Left colon (tissue), 2 donors: ENCODE measurements at places on chromosomes 11 and 22. TPM values are rescaled to one million over a fixed set of nuclear protein-coding genes. Genes with fewer than 3 reads are reported as not detected.
A peak's percentile ranks its signal among the peaks of the same experiment; 100 is the strongest.

- no peak for DNase-seq
These were observed 29.2 kb downstream of the SREBF2 start for GRCh38 chr22:41862160-41862529.

GRCh38 chr22:20966883-20967696 is at the start of gene AIFM3:
AIFM3 (plus strand) TSS chr22:20967255; CDS start chr22:20967945, 690 bp downstream.
- DNase-seq = no peak

- no peak for DNase-seq
These were observed 53.7 kb downstream of the SGSM3 start for GRCh38 chr22:40423882-40424640.

- no peak for DNase-seq
These were observed 6.0 kb upstream of the RPL3 start for GRCh38 chr22:39325392-39325932.

DNA sequence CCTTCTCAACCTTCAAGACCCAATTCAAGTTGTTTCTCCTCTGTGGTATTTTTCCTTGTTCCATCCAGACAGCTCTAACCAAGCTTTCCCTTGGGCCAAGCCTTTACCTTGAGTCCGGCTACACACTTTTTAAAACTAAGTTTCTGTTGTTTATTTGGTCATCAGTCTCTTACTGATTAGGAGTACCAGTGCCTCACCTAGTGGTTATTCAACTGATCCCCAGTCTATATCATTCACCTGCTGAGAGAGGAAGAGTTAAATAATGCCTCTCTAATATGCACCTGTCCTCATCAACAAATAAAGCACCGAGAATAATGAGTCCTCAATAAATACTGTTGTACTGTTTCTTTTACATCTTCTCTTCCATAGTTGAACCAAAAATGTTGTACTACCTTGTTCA is 160.8 kb downstream of the MSANTD4 start:
- DNase-seq = no peak

- DNase-seq = no peak
These were observed 51.2 kb downstream of the NFAM1 start for GRCh38 chr22:42380769-42381551.

- DNase-seq = no peak
These were observed 22.2 kb downstream of the TSPAN4 start for GRCh38 chr11:864898-865297.

DNA sequence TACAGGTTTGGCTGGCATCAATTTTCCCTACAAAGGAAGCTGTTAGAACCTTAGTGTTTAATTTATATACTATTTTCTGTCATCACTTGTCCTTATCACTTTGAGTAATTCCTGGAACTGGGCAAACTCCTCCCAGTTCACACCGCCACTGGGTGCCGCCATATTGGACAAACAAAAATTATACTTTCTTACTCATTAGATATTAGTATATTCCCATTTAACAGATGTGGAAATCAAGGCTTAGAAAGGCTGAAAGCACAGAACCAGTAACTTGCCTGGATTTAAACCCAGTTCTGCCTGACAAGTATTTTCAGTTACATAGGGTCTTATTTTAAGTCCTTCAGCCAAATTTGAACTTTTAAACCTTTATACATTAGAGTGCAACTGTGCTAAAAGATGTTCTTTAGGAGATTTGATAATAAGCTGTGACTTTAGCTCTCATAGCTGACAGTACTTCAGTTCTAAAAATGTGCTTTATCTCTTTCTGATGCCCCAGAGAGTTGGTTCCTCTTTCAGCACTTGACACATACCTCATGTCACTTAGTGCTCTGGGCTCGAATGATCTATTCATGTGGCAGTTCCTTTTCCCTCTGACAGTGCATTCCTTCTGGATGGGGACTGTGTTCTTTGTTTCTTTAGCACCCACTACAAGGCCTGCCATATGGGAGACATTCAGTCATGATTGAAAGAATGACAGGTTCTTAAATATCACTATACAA is 25.4 kb downstream of the COA4 start:
- DNase-seq = no peak

DNA sequence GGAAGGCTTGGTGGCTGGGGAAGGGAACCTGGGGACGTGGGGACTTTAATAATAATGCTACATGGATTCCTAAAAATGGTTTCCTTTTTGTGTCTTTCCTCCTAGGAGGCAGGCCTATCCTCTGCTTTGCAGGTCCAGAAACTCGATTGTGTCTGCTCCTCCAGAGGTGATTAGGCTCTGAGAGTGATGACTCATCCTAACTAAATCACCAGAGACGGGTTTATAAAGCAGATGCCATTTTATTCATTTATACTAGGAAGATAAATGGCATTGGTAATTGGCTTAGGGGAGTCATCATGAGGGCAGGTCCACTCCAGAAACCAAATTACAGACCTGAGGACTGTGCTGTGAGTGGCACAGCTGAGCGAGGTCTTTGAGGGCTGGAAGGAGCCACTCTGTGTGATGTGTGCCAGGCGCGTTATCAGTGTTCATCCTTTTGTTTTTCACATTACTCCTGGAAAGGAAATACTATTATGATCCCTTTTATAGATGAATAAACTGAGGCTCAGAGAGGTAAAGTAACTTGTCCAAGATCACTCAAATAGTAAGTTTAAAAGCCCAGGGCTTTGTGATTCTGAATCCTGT is 7.1 kb downstream of the NLRX1 start:
- DNase-seq = no peak

DNA sequence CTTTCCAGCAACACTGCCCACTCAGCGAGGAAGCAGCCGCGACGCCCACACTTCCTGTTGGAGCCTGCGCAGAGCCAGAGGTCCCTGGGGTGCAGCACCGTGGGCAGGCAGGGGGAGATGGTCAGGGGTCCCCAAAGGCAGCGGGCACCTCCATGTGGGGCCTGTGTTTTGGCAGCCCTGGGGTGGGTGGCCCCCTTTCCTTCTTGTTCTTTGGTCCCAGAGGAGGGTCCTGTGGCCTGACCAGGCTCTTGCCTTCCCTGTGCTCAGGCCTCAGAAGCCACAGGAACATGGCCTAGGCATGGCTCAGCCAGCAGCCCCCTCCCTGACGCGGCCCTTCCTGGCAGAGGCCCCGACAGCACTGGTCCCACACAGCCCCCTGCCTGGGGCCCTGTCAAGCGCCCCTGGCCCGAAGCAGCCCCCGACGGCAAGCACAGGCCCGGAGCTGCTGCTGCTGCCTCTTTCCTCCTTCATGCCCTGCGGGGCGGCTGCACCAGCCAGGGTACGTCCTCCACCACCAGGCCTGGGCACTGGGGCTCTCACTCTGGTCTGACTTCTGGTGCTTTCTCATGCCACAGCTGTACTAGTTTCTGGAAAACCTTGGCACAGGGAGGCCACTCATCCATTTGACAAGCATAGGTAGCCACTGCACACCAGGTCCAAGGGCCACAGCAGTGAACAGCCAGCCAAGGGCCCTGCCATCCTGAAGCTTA is 47.1 kb downstream of the PISD start:
- DNase-seq = no peak

DNA sequence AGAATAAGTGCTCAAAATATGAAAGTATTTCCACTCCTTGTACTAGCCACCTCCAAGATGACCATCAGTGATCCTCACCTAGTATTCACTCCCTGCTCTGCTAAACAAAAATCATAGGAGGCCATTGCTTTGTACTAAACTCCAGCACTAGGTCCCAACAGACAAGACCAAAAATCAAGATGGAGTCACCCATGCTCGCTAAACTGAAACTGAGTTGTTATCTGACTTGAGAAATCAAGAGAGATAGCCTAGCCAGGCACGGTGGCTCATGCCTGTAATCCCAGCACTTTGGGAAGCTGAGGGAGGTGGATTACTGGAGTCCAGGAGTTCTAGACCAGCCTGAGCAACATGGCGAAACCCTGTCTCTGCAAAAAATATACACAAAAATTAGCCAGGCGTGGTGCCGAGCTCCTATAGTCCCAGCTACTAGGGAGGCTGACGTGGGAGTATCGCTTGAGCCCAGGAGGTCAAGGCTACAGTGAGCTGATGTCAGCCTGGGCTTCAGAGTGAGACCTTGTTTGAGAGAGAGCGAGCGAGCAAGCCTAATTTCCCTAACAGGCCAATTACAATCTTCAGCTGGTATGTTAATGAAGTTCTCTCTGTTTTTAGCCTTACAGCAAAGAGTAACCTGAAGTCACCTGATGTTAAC is 9.3 kb downstream of the SEC14L6 start:
- DNase-seq = no peak

DNA sequence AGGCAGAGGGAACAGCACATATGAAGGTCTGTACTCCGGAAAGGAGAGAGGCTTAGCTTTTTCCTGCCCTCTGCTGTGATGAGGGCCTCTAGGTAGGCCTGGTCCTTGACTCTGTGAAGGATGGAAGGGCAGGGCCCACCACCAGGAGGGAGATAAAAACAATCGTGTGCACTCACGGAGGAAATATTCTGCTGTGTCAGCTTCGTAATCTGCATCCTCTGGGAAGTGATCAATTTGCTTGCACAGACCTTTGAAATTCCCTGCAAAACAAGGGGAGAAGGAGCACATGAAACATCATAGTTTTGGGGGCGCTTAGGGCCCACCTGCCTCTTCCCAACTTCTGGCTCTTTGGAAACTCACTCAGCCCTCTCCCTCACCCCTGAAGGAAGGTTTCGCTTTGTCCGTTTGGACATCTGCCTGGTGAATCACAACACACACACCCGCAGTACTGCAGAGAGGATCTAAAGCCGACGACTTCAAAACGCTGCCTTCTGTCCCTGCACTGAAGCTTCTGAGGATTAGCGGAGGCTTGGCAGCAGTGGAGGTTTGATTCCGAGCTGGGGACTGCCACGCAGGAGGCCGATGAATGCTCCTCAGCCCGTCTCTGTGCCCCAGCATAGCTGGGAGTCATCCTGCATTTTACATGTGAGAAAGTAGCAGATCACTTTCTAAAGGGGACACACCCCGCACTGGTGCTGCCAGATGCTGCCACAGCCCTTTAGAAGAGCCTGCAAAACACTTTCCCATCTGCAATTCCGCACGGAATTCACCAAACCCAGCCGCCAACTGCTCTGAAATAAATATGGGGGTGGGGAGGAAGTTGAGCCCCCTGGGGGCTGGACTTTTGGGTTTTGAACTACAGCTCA is 58.6 kb upstream of the EIF3D start:
- peak; percentile 1 for DNase-seq

- peak; percentile 61 for DNase-seq
These were observed 11.4 kb downstream of the BCL9L start for GRCh38 chr11:118914178-118914918.

- DNase-seq = no peak
These were observed 3.1 kb downstream of the PITPNB start for GRCh38 chr22:27915986-27916385.

GRCh38 chr22:36334821-36335603 is 52.8 kb downstream of the MYH9 start:
- no peak for DNase-seq

GRCh38 chr11:113494021-113494420 is 18.8 kb upstream of the DRD2 start:
- DNase-seq = no peak

DNA sequence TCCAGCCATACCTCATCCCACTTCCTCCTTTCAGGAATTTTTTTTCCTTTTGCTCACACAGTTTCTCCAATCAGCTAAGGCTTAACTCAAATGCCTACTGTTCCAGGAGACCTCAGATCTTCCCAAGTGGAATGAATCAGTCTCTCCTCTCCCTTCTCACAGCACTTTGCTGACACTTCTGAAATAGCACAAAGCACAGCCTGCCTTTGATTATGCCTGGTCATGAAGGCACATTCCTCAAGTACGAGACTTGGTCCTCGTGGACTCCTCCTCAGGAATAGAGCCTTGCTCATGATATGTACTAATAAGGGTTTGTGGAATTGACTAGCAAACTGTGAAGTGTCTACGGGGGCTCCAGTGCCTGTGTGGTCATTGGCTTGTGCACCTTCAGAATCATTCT is 176.7 kb upstream of the TENM4 start:
- no peak for DNase-seq

DNA sequence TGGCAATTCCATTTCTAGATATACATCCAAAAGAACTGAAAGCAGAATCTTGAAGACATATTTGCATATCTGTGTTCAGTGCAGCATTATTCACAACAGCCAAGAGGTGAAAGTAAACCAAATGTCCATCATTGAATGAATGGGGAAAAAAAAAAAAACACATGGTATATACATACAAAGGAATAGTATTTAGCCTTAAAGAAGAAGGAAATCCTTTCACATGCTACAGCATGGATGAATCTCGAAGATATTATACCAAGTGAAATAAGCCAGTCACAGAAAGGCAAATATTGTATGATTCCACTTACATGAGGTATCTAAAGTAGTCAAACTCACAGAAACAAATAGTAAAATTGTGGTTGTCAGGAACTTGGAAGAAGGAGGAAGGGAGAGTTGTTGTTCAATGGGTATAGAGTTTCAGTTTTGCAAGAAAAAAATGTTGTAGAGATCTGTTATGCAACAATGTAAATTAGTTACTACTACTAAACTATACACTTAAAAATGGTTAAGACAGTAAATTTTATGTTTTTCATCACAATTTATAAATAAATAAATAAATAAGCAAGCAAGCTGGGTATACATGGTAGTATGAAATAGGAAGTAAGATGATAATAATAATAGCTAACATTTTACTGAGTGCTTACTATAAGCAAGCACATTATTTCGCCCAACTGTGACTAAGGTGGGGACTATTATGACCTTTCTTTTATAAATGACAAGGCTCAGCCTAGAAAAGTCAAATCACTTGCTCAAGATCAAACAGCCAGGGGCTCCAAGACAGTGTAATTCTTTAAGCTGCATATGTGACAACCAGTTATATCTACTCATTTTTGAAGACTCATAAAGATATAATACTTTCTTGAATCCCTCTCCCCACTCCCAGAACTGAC is 50.0 kb downstream of the FAM168A start:
- no peak for DNase-seq

DNA sequence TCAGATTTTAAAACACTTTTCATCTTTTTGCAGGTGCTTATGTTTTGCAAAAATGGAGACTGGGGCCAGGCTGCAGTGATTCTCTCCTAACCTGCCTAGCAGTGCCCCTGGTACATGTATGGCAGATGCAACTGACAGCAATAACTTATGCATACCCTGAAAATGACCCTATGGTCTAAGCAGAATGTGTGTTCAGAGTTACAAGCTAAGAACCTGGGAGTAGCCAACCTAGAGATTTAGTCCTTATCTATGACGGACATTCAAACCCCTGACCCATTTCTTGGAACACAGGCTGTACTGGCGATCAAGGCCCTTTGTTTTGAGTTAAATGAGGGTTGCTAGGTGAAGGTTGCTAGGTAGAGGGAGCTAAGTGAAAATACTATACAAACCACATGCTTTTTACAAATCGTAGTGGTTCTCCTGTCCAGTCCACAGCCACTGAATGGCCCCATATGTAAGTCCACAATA is 184.9 kb upstream of the SESN3 start:
- no peak for DNase-seq

DNA sequence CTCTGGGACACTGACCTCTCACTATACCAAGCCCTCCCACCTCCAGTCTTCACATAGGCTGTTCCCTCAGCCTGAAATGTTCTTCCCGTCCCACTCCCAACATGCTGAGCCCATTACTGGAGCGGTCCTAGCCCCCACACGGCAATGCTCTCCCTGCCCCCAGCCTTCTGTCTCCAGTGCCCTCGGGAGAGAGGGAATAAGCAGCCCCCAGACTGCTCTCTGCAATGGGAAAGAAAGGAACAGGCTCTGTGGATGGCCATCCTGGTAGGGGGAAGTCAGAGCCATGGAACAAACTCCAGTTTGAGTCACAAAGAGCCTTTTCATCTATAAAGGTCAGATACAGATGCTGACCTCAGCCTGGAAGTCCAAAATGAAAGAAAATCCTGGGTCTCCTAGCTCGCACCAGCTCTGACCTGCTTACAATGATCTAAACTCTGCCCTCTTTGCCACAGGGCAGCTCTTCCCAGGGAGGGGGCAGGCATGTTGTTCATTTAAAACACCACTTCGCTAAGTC is 62.6 kb downstream of the FLRT1 start:
- no peak for DNase-seq

Gene UBQLN3
- not detected for total RNA-seq

Gene TENM4
- total RNA-seq = 0.92 TPM

Gene PDE3B
- total RNA-seq = 23.9 TPM

Gene KLHDC7B
- total RNA-seq = 0.17 TPM
